Activated T-helper 1 cell treated with anti-CD3 and anti-CD28 coated beads, Interleukin-2, amount 50 U/mL, for 16 hours (primary cell): ENCODE measurements at places on chromosomes 7 and 10.

GRCh38 chr7:16951483-16952080 lies 69.8 kb upstream of the AGR3 start:
- DNase-seq: no peak

DNA sequence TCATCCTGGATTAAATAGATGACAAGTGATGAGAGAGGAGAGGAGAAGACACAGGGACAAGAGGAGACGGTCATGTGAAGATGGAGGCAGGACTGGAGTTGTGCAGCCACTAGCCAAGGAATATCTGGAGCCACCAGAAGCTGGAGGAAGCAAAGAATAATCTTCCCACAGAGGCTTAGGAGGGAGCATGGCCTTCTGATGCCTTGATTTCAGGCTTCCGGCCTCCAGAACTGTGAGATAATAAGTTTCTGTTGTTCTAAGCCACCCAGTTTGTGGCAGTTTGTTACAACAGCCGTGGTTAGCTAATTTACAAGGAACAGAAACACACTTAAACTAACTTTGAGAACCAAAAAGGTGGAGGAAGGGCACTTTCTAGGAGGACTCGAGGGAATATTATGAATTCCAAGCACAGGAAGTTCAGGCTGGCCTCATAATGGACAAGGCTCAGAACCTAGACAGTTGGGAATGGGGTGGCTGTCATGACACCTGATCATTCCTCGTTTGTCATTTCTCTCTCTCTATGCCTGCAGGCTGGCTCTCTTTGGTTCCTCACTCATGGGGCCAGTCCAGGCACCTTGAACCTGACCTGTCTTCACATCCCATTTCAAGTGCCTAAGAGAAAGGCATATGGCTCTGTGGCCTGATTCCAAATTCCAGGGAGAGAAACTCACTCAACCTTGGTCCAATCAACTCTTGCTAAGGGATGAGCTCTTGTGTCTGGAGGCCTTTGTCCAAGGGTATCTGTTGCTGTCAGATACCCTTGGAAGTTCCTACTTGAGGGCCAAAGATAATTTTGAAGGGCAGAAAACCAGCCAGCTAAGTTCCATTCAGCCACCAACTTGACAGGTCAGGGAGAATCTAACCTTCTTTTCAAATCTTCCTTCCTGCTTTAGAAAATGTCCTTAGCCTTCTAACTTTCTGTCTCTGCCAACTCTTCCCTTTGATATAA lies 33.5 kb upstream of the PDZD8 start:
- DNase-seq: no peak

DNA sequence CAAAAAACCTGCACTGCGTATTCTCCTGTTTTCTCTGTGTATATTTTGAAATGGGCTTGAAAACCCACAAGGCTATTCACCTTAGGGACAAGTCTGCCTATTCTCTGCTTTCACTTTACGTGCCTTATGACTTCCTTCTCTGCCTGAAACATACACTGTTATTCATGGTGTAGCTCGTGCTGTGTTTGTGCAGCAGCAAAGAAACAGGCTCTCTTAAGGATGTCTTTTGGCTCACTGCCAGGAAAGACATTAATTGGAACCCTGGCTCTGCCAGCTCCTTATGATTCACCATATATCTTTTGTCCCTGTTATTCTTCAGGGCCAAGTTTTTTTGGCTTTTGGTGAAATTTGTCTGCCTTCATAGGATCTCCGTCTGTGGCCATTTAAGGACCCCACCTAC lies 92.4 kb downstream of the TMEM106B start:
- DNase-seq: no peak

- DNase-seq: no peak
Measured at GRCh38 chr10:3902809-3903410, 117.9 kb upstream of the KLF6 start.

GRCh38 chr7:98395481-98395880 lies 5.4 kb downstream of the BAIAP2L1 start:
- DNase-seq: no peak

DNA sequence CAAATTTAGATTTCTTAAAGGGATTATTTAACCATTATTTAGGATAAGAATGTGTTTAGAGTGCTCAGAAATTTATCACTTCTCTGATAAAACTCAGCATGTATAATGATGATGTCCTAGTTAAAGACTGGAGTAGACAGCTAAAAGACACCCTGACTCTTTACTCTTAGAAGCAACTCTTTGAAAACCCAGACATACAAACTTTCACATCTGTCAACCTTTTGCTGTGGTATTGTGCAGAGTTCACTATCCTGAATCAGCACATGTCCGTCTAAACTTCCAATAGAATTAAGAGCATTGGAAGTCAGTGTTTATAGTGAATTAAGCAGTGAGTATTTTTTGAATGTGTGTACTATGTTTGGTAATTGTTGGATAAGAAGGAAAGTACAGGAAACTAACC lies 24.9 kb downstream of the ZNRF2 start:
- no peak for DNase-seq

DNA sequence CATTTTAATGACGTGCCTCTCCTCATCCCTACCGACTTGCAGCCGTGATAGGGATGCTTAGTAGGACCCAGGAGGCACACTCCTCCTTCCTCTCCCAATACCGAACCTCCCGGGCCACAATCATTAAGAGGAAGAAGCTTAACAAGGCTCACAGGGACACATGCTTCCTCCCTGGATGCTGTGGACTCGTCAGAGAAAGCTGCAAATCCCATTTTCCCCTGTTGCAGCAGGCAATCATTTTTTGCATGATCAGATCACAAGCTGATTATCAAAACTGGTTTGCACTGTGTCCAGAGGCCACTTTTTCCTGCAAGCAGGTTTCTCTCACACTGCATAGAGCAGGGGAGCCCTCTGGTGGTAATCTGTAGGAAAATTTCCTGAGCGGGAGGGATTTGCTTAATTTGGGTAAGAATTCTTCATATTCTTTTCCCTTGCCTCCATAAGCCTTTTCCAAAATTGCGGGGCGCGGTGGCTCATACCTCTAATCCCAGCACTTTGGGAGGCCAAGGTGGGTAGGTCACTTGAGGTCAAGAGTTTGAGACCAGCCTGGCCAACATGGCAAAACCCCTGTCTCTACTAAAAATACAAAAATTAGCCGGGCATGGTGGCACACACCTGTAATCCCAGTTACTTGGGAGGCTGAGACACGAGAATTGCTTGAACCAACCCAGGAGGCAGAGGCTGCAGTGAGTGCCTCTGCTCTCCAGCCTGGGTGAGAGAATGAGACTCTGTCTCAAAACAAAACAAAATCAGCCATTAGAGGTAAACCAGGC lies 16.1 kb upstream of the LAMB4 start:
- no peak for DNase-seq

GRCh38 chr10:32687116-32687515 lies 241.2 kb downstream of the CCDC7 start:
- DNase-seq: no peak

DNA sequence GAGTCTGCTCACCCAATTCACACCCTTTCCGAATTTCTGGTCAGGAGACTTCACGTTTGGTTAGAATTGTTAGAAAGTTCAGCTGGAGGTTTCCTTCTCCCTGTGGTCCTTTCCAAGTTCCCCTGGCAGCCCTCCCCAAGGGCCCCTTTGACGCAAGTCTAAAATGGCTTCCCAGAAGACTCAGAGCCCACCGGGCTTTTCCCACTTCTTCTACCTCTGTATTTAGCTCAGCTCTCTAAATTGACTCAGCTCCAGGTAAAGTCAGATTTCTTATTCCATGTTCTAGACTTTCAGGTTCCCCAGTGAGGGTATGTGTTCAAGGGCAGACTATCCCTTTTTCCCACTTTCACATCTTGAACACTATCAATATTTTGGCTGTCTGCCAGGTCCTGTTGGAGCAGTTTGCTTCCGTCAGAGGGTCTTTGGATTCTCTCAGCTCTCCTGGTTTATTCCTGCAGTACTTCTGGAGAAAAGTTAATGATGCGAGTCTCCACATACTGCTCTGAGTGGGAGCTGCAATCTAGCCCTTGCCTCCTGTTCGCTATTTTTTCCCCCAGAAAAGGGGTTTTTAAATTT lies 53.1 kb upstream of the ZNF273 start:
- DNase-seq: no peak

DNA sequence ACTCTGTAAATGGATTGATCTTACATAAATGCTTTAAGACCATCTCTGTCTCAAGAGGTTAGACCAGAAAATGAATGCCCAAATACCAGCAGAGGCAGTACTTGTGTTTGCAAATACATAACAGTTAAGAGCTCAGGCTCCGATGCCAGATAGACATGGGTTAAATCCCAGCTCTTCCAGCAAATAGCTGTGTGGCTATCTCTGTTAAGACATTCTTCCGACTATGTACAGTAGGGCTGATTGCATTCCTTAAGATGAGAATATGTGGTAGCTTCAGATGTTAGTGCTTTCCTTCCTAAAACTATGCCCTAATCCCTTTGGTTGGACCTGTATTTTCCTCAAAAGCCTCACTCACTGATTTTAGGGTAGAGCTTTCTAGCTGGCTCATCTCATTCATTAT lies 2.2 kb downstream of the IDE start:
- DNase-seq: no peak

GRCh38 chr10:132571650-132572544 lies 34.3 kb downstream of the INPP5A start:
- peak; percentile 33 for DNase-seq

GRCh38 chr7:32936689-32937088 lies 20.6 kb upstream of the FKBP9 start:
- no peak for DNase-seq

DNA sequence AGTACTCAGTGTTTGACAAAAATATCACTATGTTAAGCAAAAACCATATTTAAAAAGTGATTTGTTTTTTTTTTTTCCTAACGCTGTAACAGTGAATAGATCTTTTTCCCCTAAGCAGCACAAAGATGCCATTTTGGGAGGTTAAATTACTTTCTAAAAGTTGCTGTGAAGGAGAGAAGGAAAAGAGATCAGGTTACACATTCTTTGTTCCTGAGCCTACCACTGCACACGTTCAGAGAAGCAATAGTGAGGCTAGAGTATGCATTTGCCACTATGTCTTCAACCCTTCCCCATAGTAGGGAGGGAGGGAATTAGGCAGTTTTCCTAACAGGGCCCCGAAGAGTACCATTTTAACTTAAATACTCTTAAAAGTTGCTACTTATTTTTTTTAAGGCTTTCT lies 38.9 kb downstream of the BMPR1A start:
- no peak for DNase-seq

DNA sequence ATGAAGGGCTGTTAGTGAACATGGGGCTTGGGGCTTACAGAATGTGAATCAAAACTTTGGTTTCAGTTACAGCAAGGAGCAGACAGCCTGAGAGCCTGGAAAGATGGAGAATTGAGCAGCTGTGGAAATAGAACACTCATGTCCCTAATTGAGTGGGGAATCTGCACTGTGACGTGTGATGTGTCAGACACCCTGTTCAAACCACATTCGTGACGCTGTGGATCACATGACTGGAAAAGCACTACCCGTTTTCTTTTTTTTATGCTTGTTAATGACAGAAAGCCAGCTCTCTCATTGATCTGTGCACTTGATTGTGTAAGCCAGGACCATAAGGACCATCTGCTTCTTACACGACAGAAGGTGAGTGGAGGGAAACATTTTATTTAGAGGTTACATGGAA lies 15.1 kb upstream of the TBX20 start:
- no peak for DNase-seq

- no peak for DNase-seq
Measured at GRCh38 chr10:1188558-1189135, 132.5 kb downstream of the WDR37 start.

DNA sequence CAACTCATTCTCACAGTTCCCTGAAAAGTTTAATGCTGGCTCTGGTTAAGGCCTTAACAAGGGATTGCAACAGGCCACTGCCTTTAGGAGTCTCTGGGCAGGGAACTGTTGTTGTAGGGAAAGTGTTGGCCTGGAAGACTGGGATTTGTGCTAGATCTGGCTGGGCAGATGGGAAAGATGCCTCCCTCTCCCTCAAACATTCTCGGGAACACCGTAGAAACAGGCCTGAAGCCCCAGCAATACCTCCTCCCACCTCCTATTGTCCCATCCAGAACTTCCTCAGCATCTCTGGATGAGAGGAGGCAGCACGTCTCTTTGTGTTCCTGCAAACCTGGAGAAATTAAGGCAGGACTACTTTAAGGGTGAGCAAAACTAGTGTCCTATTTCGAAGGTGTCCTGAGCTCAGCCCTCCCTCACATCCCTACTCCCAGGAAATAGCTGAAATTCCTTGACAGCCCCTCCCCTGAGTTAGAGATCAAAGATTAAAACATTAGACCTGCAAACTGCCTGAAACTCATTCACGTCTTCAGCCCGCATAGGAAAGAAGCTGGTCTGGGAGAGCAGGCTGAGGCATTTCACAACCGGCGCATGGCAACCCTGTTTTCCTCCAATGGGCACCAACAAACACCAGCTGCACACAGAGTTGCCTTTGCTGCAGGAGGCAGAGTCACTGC lies 10.9 kb upstream of the MAP3K8 start:
- no peak for DNase-seq

GRCh38 chr7:142798451-142799436 lies 28.0 kb downstream of the PRSS2 start:
- no peak for DNase-seq

- DNase-seq: no peak
Measured at GRCh38 chr7:21417647-21418046, 10.2 kb upstream of the SP4 start.

GRCh38 chr7:37448636-37449361 lies at the start of gene ELMO1:
ELMO1 (minus strand) TSS chr7:37448864; CDS start chr7:37342690, 106,174 bp downstream.
- peak; percentile 56 for DNase-seq

GRCh38 chr7:128738570-128739047 lies 550 bp upstream of the CALU start:
- no peak for DNase-seq

DNA sequence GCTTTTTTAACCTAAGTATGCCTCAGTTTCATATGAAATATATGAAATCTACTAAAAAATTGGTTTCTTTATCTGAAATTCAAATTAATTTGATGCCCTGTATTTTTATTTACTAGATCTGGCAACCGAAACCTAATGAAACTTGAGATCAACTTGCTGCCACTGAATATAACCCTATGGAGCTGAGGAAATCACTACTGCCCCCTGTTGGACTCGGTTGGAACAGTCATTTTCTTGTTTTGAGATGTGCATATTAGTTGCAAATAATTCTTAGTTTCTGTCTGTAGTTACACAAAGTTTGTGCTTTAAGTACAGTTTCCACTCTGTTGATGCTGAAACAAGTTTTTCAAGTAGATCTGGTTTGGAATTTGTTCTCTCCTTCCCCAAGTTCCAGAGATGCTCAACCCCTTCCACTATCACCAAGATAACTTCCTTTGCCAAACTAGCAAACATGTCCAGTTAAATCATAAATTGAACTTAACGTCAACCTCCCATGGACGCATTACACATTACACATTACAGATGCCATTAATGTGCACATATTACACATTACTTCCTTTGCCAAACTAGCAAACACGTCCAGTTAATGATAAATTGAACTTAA lies 22.2 kb upstream of the EXOC4 start:
- DNase-seq: no peak
